SIG-M5 (cell line): ENCODE measurements at places on chromosomes 4 and X.

DNA sequence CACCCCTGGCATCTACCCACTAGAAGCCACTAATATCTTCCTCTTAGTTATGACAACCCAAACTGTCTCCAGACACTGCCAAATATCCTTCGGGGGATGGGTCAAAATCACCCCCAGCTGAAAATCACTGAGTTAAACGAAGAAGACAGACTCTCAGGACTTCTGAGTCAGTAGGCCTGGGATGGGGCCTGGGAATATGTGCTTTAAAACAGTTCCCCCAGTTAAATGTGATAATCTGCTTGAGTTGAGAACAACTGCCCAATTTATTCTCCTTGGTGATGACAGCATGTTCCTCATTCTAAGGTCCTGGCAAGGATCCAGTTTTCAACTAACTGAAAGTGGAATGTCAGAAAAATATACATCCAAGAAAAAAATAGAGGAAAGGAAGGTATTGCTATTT is 52.4 kb downstream of the CBLL2 start:
- DNase-seq: no peak

DNA sequence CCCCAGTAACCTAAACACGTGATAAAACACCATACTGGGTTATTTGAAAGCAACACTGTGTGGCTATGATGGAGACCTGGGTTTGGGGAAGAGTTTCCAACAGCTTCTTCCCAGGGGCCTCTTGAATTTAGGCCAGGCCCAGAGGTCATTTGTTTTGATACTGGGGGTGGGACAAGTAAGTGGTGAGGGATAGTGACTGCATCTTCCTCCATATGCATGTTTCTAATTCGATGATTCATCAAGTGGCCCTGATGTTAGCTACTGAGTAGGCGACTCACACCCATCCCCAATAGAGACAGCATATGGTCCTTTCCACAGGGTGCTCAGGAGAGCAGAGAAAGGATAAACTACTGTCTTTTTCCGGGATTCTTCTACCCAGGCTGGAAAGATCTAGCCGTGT is 2.7 kb downstream of the NDP start:
- DNase-seq: no peak

- DNase-seq: no peak
These were observed 215.3 kb upstream of the AR start for GRCh38 chrX:67328476-67328875.

DNA sequence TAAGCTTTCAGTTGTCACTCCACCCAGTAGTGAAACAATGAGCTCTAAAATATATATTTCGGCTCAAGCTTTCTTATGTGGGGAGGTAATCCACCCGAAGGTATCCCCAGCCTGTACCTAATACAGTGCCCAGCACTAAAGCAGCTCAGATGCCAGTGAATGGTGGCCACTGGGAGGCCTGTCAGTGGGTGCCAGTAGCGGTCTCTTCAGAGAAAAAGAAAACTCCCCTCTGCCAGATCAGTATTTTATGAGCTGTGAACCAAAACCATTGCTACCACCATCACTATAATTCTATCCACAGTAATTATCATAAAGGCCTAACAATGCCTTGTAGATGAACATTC is 835 bp upstream of the NFKB1 start:
- no peak for DNase-seq

GRCh38 chrX:132025041-132025440 is 1.9 kb downstream of the STK26 start:
- DNase-seq: no peak

DNA sequence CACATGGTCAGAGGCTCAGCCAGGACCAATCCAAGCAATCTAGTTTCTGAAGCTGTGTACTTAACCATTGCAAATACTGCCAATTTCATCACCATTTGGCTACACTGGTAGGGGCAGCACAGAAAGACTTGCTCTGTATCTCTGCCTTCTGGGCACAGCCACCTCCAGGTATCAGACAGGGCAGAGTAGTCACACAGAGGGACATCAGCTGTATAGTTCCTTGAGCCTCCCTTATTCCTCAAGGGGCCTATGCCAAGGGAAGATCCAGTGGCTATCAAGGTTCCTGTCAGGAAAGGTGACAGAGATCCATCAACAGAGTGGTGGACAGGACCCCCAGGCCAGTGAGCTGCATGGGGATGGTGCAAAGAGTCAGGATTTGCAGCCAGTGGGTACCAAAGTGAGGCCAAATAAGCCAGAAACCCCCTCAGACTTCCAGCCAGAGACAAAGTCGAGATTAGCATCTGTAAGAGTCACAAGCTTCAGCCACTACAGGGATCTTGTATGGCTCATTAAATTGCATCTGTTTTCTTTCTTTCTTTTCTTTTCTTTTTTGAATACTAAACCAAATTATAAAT is 381.6 kb upstream of the CPEB2 start:
- no peak for DNase-seq

DNA sequence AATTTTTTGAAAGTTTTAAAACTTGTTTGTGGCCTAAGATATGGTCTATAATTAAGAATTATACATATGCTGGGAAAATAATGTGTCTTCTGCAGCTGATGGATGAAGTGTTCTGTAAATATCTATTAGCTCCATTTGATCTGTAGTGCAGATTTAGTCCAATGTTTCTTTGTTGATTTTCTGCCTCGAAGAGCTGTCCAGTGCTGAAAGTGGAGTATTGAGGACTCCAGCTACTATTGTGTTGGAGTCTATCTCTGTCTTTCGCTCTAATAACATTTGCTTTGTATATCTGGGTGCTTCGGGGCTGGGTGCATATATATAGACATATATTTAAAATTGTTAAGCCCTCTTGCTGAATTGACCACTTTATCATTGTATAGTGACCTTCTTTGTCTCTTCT is 2127.3 kb downstream of the PCDH7 start:
- DNase-seq: no peak

DNA sequence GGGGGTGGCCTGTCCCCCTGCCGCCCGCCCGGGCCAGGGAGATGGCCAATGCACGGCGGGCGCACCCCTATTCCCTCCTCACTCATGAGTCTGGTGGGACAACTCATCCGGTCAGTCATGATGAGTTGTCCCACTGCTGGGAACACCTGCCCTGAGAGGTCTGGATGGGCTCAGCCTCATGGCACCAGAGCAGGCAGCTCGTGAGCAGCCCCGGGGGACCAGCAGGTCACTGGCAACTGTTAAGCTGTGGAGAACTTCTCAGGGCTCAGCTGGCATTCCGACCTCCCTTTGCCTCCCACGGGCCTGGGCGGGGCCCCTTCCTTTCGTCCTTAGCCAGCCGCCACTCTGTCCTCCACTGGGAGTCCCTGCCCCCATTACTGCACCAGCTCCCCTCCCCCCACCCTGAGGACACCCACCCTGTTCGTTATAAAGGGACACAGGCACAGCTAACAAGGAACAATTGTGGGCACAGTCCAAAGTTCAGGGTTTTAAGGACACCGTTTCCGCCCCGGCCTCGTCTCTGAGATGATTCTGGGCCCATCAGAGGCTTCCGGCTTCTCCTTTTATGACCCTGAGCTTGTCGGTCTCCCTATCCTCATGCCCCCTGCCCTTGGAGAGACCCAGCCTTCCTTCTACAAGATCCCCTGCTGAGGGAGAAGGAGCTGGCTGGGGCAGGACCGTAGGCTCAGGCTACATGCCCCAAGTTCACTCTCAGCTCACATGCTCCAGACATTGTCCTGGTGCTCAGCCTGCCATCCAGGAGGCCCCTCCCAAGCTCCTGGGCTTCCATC is 14.6 kb upstream of the KIAA0232 start:
- no peak for DNase-seq

GRCh38 chr4:180234730-180235129 is 2008.5 kb upstream of the TENM3 start:
- DNase-seq: no peak

GRCh38 chrX:40098264-40099054 is 701 bp upstream of the BCOR start:
- DNase-seq: no peak

GRCh38 chrX:120823556-120823955 is 52.1 kb downstream of the CT47B1 start:
- DNase-seq: no peak

- no peak for DNase-seq
These were observed 38.2 kb downstream of the CSN3 start for GRCh38 chr4:70280567-70280966.

DNA sequence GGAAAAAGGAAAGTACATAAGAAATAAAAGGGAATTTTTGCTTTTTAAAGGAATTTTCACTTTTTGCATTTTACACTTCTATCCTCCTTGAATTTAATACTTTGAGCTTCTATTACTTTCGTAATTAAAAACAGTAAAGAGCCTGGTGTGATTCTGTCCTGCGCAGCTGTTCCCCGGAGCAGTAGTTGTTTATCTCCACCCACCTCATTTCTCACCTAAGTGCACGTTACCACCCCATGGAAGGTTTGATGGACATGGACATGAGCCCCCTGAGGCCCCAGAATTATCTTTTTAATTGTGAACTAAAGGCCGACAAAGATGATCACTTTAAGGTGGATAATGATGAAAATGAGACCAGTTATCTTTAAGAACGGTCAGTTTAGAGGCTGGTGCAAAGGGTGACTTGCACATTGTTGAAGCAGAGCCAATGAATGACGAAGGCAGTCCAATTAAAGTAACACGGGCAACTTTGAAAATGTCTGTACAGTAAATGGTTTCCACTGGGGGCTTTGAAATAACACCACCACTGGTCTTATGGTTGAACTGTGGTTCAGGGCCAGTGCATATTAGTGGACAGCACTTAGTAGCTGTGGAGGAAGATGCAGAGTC is 52.1 kb upstream of the TEX13D start:
- no peak for DNase-seq

DNA sequence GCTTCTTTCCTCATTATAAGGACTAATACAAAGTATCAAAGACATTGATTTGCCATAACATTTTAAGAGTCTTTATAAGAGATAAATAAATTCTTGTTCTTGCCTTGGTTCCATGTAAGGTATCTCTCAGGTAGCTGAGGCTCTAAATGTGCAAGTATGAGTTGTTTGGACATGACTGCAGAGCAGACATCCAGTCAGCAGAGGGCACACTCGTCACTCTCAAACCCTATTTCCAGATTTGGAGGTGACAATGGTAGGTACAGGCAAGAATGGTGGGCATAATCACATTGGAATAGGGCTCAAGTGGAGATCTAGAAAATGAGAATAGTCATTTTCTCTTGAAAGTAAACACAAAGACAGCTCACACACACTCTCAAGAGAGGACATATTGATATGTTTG is 133.3 kb upstream of the ZIC3 start:
- no peak for DNase-seq

DNA sequence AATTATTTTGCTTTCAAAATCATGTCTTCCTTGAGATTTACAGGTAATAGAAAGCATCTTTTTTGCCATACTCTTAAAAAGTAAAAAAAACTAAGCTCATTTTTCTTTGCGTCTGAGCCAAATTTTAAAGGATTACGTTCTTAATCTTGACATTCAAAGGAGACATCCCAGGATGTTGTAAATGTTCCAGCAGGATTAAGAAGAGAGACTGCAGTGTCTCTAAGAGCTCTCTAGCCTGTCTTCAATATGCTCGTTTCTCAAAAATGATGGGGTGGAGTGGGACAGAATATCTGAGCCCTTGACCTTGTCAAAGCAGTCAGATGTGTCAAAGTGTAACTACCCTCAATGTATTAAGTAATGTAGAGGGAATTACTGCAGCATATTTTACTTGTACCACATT is 363.3 kb downstream of the PCDH7 start:
- DNase-seq: no peak

GRCh38 chr4:122606364-122607043 is 14.4 kb downstream of the IL21 start:
- no peak for DNase-seq

GRCh38 chrX:118360429-118361125 is 14.7 kb downstream of the WDR44 start:
- no peak for DNase-seq

- DNase-seq: no peak
These were observed 173.9 kb upstream of the FTHL17 start for GRCh38 chrX:31245714-31246113.

DNA sequence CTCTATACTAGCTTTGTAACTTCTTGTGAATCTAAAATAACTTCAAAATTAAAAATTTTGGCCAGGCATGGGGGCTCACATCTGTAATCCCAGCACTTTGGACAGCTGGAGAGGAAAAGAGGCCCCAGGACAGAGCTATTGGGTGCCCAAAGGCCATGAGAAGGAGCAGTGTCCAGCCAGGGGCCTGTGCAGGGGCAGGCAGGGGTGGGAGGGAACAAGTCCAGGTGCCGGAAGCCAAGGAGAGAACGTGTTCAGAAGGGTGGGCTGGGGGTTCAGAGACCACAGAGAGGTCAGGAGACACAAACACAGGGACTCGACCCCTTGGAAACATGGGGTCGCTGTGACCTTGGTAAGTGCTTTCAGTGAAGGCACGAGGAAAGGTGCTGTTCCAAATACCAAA is 138.9 kb downstream of the EVC2 start:
- no peak for DNase-seq

DNA sequence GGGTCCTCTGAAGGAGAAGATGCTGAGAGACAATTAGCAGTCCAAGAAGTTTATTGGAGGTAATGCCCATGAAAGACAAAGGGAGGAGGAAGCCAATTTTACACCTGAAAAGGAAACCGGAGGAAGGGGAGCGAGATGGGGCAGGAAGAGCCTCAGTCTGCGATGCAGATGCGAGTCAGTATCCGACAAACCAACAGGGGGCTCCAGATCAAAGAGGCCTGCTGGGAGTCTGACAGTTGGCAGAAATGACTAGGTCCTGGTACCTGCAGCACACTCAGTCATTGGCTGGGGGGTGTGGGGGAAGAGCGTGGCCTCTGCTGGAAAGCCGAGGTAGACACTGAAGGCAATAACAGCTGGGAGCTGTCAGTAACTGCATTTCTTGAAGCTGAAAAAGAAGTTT is 231.1 kb upstream of the CENPE start:
- DNase-seq: no peak

DNA sequence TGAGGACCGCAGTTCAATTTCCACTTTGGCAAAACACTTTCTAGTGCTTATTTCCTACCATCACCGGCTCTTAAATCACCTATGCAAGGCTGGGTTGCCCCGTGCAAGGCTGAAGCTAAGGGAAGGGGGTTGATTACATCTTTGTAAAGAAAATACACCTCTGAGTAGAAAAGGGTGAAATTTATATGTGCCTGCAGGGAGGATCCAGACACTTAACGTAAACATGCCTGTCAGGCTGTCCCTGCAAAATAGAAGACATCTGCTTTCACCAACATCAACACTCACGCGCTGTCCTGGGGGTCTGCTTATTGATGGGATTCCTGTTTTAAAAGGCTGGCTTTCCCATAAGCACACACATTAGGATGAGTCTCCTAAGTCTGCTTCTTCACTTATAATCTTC is 92.0 kb downstream of the PRKX start:
- no peak for DNase-seq

DNA sequence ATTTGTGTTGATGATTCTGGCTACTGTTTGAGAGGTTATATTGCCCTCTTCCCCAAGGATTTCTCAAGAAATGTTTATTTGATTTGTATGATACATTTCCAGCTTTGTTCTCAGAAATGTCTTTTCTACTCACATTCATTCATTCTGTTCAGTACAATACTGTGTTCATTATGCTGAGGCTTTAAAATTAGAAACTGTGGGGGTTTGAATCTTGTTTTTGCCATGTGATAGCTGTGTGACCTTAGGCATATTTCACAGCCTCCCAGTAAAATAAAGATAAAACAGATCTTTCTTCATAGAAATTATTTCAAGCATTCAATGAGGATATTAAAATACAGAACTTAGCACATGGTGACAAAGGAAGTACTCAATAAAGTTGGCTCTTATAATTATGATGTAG is 123.9 kb downstream of the DMD start:
- DNase-seq: no peak

- DNase-seq: no peak
These were observed 81.5 kb downstream of the COX18 start for GRCh38 chr4:72987741-72988729.

GRCh38 chr4:138226351-138226750 is 15.8 kb downstream of the SLC7A11 start:
- DNase-seq: no peak

GRCh38 chrX:17788956-17789562 is 51.8 kb downstream of the SCML1 start:
- no peak for DNase-seq
